ENCODE measurements at places on chromosomes 2 and 18. TPM values are rescaled to one million over a fixed set of nuclear protein-coding genes. Genes with fewer than 3 reads are reported as not detected.

Gene CABYR
- total RNA-seq: 1.3 TPM

Gene CASP10
- 45.0 TPM for total RNA-seq

Gene IL1B
- not detected for total RNA-seq

Gene IL37
- total RNA-seq: not detected

Gene IL1R2
- 0.52 TPM for total RNA-seq

Gene FAP
- not detected for total RNA-seq

Gene CTLA4
- total RNA-seq: 22.7 TPM

Gene APCDD1
- total RNA-seq: not detected

DNA sequence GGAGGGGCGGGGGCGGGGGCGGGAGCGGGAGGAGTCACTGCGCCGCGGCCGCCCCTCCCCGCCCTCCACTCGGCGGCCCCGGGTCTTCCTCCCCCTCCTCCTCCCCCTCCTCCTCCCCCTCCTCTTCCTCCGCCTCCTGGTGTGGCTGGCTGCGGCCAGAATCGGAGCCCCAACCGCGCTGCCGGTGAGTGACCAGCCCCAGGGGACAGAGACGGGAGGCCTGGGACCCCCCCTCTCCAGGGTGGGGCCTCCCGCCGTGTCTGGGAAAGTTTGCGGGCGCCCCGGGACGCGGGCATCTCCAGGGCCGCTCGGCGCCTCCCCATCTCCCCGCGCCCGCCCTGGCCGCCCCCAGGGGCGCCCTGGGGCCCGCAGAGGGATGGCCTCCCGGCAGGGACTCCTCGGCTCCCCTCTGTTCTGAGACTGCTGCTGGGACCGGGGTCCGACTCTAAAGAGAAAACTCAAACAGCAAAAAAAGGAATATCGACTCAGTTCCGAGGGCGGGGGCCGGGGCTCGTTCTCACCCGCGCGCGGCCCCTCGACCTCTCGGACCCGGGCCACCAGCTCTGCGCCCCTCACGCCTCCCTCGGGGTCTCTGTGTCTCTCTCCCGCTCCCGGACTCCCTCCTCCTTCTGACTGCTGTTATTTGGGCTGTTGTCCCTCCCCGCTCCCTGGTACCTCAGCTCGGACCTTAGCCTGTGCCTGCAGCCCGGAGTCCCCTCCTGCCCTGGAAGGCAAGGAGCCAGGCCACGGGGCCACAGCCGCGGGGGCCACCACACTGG lies at the start of gene STON1:
STON1 (plus strand) TSS at position 122 of the 779 bp plus-strand sequence. CDS start 50,480 bp downstream, outside the sequence.
- DNase-seq: peak; percentile 27

GRCh38 chr2:67938053-67938452 lies 124.8 kb downstream of the C1D start:
- DNase-seq: no peak

DNA sequence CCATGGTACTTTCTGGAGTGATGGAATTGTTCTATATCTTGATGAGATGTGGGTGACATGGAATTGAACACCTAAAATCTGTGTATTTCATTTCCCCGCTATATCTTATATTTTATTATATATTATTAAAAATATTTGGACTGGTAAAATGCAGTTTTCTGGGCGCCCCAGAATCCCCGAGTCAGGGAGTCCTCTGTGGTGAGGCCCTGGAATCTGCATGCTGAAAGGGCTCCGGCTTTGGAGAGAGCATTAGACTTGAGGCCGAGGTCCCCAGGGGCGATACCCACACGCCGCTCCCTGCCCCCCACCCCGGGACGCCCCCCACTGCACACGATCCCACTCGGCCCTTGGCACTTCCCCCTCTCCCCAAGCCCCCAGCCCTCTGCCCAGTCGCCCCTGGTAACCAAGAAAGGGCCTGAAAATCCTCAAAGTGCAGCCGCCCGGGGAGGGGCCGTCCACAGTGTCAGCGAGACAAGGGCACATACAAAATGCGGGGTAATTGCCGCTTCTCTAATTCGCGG lies 126.0 kb downstream of the ZFP36L2 start:
- DNase-seq: no peak

- DNase-seq: no peak
Observed at GRCh38 chr2:54944724-54945326, 105.4 kb downstream of the RTN4 start.

- no peak for DNase-seq
Observed at GRCh38 chr2:182542501-182543258, 115.8 kb upstream of the PDE1A start.

DNA sequence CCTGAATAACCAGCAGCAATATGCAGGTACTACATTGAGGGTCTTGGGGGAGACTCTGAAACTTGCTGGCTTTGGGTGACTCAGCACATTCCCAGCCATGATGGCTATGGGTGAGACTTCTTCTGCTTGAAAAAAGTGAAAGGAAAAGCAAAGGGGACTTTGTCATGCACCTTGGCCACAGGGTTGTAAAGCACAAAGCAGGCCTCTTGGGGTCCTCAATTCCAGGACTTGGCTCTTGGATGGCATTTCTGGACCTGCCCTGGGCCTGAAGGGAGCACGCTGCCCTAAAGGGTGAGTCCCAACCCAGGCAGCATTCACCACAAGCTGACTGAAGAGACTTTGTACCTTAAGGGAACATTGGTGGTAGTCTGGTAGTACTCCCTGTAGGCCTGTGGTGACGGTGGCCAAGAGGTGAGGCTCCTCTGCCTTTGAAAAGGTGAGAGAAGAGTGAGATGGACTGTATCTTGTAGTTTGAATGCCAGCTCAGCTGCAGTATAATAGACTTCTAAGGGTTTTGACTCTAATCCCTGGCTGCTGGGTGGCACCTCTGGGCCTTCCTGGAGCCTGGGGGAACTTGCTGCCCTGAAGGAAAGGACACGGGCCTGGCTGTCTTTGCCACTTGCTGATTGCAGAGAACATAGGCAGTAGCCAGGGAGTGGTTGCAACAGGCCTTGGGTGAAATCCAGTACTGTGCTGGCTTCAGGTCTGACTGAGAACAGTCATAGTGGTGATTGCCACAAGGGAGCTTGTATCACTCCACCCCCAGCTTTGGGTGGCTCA lies 36.5 kb upstream of the CYTIP start:
- DNase-seq: peak; percentile 45

GRCh38 chr2:46076251-46076650 lies 221.0 kb upstream of the EPAS1 start:
- DNase-seq: no peak

DNA sequence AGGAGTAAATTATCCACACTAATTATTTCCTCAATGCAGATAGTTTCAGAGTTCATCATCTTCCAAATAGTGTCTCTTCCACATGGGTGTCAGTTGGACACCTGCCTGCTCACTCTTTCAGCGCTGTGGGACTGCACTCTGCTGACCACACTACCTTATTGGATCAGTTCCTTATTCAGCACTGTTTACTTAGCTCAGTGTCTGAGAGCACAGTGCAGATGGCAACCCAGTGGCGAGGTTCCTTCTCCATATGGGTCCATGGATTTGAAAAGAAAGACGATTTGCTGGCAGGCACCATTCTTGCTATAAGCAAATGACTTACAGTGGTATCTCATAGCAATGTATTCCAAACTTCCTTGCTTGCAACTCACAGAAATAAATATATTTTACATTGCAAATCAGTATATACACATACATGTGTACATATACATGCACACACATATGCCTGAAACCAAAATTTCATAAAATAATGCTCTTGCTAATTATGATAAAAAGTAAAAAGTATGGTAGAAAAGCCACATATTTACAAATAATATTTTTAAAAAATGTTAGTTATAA lies 354.8 kb downstream of the INSIG2 start:
- no peak for DNase-seq

DNA sequence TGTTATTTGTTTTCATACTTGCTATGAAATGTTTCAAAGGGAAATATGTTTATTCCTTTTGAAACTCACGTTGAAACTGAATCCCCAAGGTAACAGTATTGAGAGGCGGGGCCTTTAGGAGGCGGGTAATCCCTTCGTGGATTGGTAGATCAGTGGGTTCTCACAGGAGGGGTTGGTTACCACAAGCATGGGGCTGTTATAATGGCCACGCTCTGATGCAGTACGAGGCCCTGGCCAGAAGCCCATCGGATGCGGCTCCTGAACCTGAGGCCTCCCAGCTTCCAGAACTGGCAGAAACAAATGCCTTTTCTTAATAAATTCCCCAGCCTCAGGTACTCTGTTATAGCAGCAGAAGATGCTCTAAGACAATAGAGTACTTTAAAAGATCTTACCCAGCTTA lies 135.7 kb downstream of the ASB1 start:
- DNase-seq: no peak

DNA sequence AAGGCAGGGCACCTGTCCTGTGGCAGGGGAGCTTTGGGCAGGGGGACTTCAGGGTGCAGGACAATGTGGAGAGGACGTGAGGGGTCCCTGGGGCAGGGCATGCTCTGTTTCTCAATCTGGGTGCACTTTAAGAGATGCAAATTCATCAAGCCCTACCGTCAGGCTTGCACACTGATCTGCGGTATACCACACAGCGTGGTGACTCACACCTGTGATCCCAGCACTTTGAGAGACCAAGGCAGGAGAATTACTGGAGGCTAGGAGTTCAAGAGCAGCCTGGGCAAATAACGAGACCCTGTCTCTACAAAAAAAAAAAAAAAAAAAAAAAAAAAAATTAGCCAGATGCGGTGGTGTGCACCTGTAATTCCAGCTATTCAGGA lies 10.2 kb upstream of the GPC1 start:
- DNase-seq: no peak

DNA sequence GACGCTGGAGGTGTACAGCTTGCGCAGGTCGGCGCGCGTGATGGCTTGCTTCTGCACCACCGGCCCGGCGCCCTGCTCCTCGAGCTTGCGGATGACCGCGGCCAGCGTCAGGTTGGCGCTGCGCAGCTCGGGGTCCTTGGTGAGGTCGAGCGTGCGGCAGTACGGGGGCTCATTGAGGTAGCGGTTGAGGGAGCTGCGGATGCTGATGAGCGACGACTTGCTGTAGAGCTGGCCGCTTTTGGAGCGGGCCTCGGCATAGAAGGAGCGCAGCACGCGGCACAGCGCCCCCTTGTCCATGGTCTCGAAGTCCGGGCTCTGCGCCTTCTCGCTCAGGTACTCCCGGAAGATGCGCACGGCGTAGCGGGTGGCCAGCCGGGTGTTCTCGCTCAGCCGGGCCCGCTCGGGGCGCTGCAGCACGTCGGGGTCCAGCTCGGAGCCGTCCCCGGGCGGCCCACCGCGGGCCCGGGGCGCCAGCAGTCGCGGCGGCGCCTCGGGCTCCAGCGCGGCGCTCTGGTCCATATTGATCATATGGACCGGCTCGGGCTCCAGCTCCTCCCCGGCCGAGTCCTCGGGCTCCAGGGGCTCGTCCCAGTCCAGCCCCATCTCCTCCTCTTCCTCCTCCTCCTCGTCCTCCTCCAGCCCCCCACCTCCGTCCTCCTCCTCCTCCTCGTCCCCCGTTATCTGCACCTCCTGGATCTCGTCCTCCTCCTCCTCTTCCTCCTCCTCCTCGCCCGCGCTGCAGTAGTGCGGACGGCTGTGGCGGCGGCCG lies 523 bp downstream of the KCTD1 start:
- peak; percentile 64 for DNase-seq

DNA sequence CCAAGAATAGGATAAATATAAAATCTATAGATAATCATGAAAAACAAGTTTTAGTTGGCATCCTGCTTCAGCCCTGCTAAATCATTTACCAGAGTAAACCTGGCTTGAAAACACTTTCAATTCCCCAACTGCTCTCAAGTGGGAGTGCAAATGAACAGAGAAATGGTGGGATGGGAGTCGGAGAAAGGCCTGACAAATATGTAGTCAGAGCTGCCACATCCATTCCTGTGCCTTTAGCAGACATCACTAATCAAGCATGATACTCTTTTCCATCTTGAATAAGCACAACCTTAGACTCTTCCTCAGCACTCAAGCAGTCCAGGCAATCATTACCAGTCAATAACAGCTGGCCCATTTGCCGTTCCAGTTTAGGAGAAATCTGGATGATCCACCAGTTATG lies 101.3 kb downstream of the ANKRD44 start:
- no peak for DNase-seq

GRCh38 chr2:108936076-108936864 lies 52.8 kb downstream of the EDAR start:
- DNase-seq: no peak

GRCh38 chr2:188477564-188478103 lies 186.0 kb downstream of the GULP1 start:
- DNase-seq: no peak

- no peak for DNase-seq
Observed at GRCh38 chr2:240952496-240953246, 45.7 kb upstream of the SNED1 start.

DNA sequence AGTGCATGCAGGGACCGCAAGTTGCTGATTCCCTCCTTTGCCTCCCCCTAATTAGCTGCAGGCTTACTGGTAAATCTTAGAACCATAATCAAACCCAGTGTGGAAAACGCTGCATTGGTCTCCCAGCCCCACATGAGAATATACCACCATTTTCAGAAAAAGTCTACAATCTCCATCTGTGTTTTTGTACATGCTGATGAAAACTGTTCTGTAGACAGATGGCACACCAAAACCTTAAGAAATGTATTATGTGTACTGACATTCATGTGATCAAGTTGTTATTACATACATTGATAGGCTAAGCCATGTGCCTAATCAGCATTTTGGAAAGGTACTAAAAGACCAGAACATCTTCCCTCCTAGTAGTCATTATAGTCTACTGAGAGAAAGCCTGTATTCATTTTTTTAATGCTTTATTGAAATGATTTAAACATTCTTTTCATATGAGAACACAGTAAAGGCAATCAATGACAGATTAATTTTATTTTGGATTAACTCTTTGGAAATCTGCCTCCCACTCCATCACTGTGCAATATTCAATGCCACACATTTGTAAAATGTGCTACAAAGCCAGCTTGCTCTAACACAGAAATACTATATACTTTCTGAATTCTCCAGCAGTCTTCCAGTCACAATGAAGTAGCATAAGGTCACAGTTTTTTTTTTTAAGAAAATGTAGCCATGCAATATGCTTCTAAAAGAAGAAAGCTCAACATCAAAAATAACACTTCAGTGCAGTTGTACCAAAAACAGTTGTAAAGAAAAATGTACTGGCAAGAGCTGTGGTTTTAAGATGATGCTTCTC lies 1.8 kb upstream of the CRYGA start:
- no peak for DNase-seq

GRCh38 chr2:71261534-71261933 lies 34.6 kb upstream of the PAIP2B start:
- DNase-seq: no peak

DNA sequence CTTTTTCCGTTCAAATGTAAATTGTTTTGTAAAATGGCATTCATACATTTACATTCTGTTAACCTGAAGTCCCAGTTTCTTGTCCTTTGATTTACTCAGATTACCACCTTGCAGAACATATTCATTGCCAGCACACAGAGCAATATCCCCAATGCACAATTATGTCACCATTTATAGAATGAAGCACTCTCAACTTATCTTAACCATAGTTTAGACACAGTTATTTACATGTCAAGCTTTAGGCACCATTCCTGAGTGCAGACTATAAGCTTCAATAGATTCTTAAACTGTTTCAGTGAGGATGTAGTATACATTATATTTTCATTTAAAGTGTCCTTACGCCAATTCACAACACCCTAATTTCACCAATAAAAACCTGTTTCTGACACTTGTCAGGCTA lies 1977.9 kb downstream of the SUCLG1 start:
- no peak for DNase-seq

GRCh38 chr2:25726522-25726921 lies 53.1 kb upstream of the DTNB start:
- DNase-seq: no peak

Data from activated CD4-positive, alpha-beta T cell treated with anti-CD3 and anti-CD28 coated beads, Interleukin-2, amount 10 ng/mL, durations not matched to agents 7 days and 5 days (primary cell).